ENCODE measurements at places on chromosomes 5 and 9. TPM values are rescaled to one million over a fixed set of nuclear protein-coding genes. Genes with fewer than 3 reads are reported as not detected.

The ADAMTS13 gene
- 3.1 TPM for total RNA-seq

The PCDHA13 gene
- total RNA-seq = 9.8 TPM

The CDX1 gene
- not detected for total RNA-seq

The C1QTNF3 gene
- total RNA-seq = 1.7 TPM

The IFNA13 gene
- not detected for total RNA-seq

The TMEM8B gene
- 7.5 TPM for total RNA-seq

The SMU1 gene
- total RNA-seq = 23.8 TPM

The WDR38 gene
- total RNA-seq = not detected

DNA sequence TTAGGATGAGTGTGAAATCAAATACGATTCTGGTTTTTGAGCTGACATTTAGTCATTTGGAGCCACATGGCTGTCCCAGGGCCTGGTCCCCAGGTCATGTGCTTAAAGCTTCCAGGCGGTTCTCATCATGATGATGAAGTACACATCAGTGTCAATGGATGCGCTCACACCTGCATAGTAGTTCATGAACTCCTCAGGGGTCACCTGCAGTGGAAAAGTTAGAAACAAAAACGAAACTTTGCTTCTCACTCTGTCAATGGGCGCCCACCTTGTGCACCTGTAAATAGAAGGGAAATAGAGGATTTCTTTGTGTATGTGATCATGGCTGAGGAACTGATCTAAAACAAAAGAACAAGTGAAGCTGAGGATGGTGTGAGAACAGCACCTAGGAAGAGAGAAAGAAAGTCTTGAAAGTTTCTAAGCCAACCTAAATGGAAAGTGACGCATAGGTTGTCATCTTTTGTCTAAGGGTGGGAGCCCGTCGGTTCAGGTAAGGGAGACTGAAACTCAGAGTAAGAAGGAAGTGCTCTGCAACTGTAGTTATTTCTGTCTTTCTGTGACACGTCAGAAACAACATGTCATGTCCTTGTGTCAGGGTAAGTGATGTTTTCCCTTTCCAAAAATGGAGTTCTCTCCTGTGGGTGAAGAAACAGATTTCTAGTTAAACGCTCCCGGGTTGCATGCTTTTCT, 33.8 kb downstream of the CAPSL start:
- H3K27me3 ChIP-seq = no peaks in the 10 kb centered on the region
- no peaks in the 10 kb centered on the region for H3K36me3 ChIP-seq
- DNase-seq = no peak
- H3K27ac ChIP-seq = no peak overlapping the region
- peaks cover 11% of the 10 kb centered on the region for H3K4me1 ChIP-seq
- no peak overlapping the region for H3K4me3 ChIP-seq

GRCh38 chr5:158727136-158727535, 372.6 kb downstream of the EBF1 start:
- DNase-seq = no peak
- H3K27me3 ChIP-seq = no peaks in the 10 kb centered on the region
- H3K4me3 ChIP-seq = no peak overlapping the region
- H3K4me1 ChIP-seq = peaks cover 36% of the 10 kb centered on the region
- H3K27ac ChIP-seq = no peak overlapping the region

DNA sequence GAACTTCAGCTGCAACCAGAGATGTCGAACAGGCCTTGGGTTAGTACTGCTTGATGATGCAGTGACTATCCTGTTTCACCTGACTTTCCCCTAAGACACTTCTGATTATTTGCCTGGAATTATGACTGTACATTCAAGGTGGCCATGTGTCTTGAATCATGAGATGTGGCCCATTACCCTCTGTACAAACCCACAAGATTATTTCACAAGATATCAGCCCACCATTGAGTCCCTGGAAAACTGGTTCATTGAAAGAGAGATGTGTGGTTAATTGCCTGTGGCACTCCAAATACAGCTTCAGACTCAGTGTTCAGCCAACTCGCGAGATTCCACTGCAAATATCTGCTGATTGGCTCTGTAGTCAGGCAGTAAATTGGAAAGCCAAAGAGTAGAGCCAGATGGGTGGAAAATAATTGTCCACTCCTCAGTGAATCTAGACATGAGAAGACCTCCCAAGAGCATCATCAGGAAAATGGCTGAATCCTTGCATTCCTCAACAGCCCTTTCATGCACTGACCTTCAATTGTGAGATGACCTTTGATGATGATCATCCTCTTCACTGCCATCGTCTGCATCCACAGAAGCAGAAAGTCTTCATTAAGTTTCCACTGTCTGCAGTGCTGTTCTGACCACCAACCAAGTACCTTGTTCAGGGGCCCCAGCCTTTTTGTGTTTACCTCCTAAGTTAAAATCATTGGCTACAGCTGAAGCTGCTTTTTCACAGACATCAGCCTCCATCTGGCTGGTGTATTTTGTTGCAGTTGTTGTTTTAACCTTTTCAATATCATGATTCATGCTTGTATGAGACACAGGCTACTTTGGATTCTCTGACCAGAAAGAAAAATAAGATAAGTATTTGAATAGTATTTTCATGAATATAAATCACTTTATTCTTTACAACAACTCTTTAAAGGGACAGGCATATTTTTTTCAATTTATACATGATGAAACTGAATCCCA, 75.2 kb downstream of the ESM1 start:
- no peak overlapping the region for H3K4me3 ChIP-seq
- DNase-seq = no peak

- peaks cover 5% of the 10 kb centered on the region for H3K36me3 ChIP-seq
- H3K27ac ChIP-seq = no peak overlapping the region
- H3K4me1 ChIP-seq = no peaks in the 10 kb centered on the region
- no peak for DNase-seq
Observed at GRCh38 chr5:159602434-159602833, 272.1 kb upstream of the IL12B start.

DNA sequence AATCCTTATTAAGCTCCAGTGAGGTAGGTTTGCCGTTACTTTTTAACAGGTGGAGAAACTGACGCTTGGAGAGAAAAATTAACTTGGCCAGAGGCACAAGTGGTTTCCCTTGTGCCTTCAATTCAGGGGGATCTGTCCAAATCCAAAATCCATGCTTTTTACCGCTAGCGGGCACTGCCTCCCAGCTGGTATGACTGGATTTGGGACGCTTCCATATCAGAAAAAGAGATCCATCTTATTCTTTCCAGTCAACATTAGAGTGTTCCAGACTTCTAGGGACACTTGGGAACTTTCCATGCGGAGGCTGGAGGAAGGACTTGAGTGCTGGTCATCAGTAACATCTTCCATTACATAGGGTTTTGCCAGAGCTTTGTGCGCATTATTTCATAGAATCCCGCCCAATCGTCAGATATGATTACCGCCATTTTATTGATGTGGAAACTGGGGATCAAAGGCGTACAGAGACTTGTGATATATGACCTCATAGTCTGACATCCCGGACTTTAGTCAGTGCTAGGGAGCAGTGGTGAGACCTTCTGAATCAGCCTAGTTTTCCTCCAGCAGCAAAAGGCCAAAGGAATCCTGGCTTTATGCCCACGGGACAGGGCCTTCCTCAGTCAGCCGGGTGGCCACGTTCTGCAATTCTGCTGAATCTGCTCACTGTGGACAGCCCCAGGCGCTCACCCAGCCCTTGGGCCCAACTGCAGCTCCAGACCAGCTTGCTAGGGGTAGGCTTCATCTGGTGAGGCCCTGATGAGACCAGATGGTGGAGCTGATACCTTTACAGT, 1.1 kb upstream of the GNPDA1 start:
- H3K27me3 ChIP-seq = no peaks in the 10 kb centered on the region
- H3K27ac ChIP-seq = no peak overlapping the region
- no peaks in the 10 kb centered on the region for H3K36me3 ChIP-seq

- no peak for DNase-seq
- H3K4me1 ChIP-seq = peaks cover 32% of the 10 kb centered on the region
- H3K27me3 ChIP-seq = no peaks in the 10 kb centered on the region
- no peak overlapping the region for H3K4me3 ChIP-seq
- no peak overlapping the region for H3K27ac ChIP-seq
Observed at GRCh38 chr5:56612759-56613158, 202.6 kb upstream of the MAP3K1 start.

GRCh38 chr9:136572003-136572827, 26.4 kb upstream of the NOTCH1 start:
- H3K27ac ChIP-seq = peak overlapping the region; percentile 93
- H3K27me3 ChIP-seq = no peaks in the 10 kb centered on the region
- DNase-seq = peak; percentile 97
- peak overlapping the region; percentile 44 for H3K4me3 ChIP-seq
- H3K4me1 ChIP-seq = peaks cover 30% of the 10 kb centered on the region

DNA sequence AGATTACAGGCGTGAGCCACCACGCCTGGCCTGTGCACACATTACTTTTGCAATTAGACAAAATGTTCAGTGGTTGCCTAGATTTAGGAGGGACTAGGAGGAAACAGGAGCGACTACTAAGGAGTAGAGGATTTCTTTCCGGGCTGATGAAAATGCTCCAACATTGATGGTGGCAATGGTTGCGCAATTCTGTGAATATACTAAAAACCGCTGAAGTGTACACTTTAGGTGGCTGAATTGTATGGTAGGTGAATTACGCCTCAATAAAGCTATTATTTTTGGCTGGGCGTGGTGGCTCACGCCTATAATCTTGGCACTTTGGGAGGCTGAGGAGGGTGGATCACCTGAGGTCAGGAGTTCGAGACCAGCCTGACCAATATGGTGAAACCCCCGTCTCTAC, 46.8 kb upstream of the STXBP1 start:
- no peaks in the 10 kb centered on the region for H3K36me3 ChIP-seq
- H3K27ac ChIP-seq = no peak overlapping the region
- no peaks in the 10 kb centered on the region for H3K27me3 ChIP-seq
- H3K4me1 ChIP-seq = peaks cover 27% of the 10 kb centered on the region

- H3K4me3 ChIP-seq = no peak overlapping the region
- no peaks in the 10 kb centered on the region for H3K27me3 ChIP-seq
- no peak overlapping the region for H3K27ac ChIP-seq
- no peaks in the 10 kb centered on the region for H3K4me1 ChIP-seq
- no peaks in the 10 kb centered on the region for H3K36me3 ChIP-seq
Observed at GRCh38 chr9:79129865-79130480, 441.8 kb upstream of the TLE4 start.

GRCh38 chr5:101534491-101535110, 631.5 kb upstream of the ST8SIA4 start:
- H3K4me1 ChIP-seq = 0 out of 2 replicates have a peak, but pooled peaks cover 4% of the 10 kb centered on the region
- no peaks in the 10 kb centered on the region for H3K27me3 ChIP-seq
- no peaks in the 10 kb centered on the region for H3K36me3 ChIP-seq
- DNase-seq = no peak
- H3K27ac ChIP-seq = no peak overlapping the region

DNA sequence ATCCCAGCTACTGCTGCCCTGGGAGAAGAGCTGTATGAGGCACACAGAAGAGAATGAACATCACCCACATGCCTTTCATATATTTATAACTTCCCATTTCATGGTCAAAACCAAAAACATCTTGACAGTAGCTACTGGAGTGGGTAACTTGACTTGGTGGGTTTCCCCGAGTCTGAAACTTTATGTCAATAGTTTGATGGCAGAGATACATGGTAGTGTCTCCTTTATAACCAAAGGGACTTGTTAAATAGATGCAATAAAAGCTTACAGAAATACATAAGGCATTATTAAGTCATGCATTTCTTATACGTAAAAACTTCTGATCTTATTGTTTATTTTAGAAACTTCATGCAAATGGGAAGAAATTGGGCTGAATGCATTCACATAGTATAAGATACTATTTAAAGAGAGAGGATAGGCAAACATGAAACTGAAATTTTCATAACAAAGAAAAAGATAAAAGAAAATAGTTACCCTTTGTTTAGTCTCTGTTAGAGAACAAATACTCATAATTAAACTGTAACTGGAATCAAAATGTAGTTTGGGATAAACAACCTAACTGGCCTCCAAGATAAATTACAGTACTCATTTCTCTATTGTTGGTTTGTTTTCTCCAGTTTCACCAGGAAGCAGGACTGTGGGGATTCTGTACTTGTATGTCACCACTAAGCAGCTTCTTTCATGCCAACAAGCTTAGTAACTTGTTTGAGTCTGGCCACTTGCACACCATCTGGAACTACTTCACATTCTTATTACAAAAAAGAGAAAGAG, 459.3 kb upstream of the MEF2C start:
- H3K4me1 ChIP-seq = no peaks in the 10 kb centered on the region
- no peak overlapping the region for H3K27ac ChIP-seq
- no peaks in the 10 kb centered on the region for H3K27me3 ChIP-seq
- H3K36me3 ChIP-seq = no peaks in the 10 kb centered on the region

DNA sequence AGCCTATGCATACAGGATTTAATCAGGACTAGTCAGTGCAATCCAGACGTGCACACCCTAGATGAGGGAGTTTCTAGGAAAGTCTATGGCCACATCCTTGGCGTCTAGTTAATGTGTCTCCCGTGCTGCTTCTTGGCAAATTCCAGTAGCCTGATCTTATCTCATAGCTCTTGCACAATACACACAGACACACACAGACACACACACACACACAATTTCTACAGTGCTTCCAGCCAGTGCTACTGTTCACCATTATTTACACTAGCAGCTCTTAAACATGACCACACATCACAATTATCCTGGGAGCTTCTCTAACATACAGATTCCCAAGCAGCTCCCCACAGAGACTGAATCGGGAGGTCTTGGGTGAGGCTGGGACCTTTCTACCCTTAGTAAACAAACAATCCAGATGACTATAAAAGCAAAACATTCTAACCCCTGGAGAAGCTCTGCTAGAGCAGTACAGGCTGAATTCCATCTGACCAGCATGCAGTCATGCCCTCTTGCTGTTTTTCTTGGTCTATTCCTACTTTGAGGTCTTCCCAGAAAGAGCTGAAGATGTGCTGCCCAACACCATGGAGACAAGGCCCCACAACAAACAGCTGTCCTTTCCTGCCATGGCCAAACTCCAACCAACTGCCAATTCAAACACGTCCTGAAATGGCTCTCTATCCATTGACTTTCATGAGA, 236.6 kb downstream of the DEPDC1B start:
- no peak overlapping the region for H3K27ac ChIP-seq
- H3K36me3 ChIP-seq = no peaks in the 10 kb centered on the region
- H3K4me3 ChIP-seq = no peak overlapping the region
- no peaks in the 10 kb centered on the region for H3K27me3 ChIP-seq
- no peaks in the 10 kb centered on the region for H3K4me1 ChIP-seq

GRCh38 chr9:74755355-74755754, 132.4 kb downstream of the TRPM6 start:
- no peaks in the 10 kb centered on the region for H3K27me3 ChIP-seq
- no peak overlapping the region for H3K4me3 ChIP-seq
- H3K36me3 ChIP-seq = no peaks in the 10 kb centered on the region

DNA sequence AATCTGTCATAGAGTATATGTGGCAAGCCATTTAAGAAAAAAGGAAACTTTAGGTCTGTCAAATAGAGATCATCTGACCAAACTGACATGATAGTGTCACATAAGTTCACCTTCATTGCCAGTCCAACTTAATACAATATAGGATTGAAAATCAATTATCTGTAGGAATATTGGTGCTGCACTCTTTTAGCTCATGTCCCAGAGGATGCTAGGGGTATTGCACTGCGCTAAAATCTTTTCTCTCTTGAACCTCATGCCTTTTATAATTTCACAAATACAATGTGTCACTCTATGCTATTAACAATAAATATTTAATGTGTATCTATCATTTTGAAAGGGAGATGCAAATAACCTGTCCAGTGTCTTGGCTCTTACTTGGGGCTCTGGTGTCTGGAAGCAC, 72.4 kb upstream of the FAM120A start:
- peak; percentile 25 for DNase-seq
- no peaks in the 10 kb centered on the region for H3K4me1 ChIP-seq
- no peak overlapping the region for H3K4me3 ChIP-seq
- H3K27me3 ChIP-seq = no peaks in the 10 kb centered on the region
- H3K27ac ChIP-seq = no peak overlapping the region
- no peaks in the 10 kb centered on the region for H3K36me3 ChIP-seq

Data from GM23338 (cell line).